ENCODE measurements at places on chromosomes 1 and 21. TPM values are rescaled to one million over a fixed set of nuclear protein-coding genes. Genes with fewer than 3 reads are reported as not detected.

Gene LRRC40
- 20.6 TPM for total RNA-seq

GRCh38 chr1:105373681-105374080, 1624.0 kb downstream of the AMY1C start:
- H3K27me3 ChIP-seq = no peaks in the 10 kb centered on the region
- no peak overlapping the region for H3K27ac ChIP-seq
- H3K36me3 ChIP-seq = no peaks in the 10 kb centered on the region

- H3K4me3 ChIP-seq = no peak overlapping the region
- no peak overlapping the region for H3K27ac ChIP-seq
- H3K4me1 ChIP-seq = no peaks in the 10 kb centered on the region
- DNase-seq = no peak
- H3K36me3 ChIP-seq = no peaks in the 10 kb centered on the region
Observed at GRCh38 chr21:28489821-28490350, 502.8 kb downstream of the LTN1 start.

GRCh38 chr1:226679262-226679661, 59.8 kb downstream of the ITPKB start:
- DNase-seq = no peak
- H3K27me3 ChIP-seq = no peaks in the 10 kb centered on the region
- no peaks in the 10 kb centered on the region for H3K36me3 ChIP-seq
- no peak overlapping the region for H3K27ac ChIP-seq
- peaks cover 18% of the 10 kb centered on the region for H3K4me1 ChIP-seq
- H3K4me3 ChIP-seq = no peak overlapping the region

GRCh38 chr1:213979751-213980586, 7.8 kb upstream of the PROX1 start:
- no peaks in the 10 kb centered on the region for H3K36me3 ChIP-seq
- H3K27me3 ChIP-seq = peaks cover 13% of the 10 kb centered on the region
- no peak overlapping the region for H3K4me3 ChIP-seq
- peaks cover 27% of the 10 kb centered on the region for H3K4me1 ChIP-seq

DNA sequence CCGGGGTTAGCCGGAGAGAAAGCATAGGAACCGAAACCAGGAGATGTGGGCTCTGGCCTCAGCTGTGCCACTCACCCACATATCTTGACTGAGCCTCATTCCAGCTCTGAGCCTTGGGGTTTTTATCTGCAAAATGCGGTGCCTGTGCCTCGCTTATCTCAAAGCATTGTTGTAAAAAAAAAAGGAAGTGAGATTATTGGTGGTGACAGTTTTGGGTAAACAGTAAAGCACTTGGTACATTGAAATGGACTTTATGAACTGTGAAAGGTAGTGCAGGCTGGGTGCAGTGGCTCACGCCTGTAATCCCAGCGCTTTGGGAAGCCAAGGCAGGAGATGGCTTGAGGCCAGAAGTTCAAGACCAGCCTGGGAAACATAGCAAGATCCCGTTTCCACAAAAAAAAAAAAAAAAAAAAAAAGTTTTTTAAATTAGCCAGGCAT, 3.8 kb downstream of the PTAFR start:
- no peaks in the 10 kb centered on the region for H3K36me3 ChIP-seq
- no peaks in the 10 kb centered on the region for H3K4me1 ChIP-seq
- no peak overlapping the region for H3K27ac ChIP-seq

Gene CRNN
- total RNA-seq = not detected

Gene RUNX3
- total RNA-seq = not detected

Gene SYNC
- total RNA-seq = 6.5 TPM

- no peak overlapping the region for H3K27ac ChIP-seq
- H3K36me3 ChIP-seq = no peaks in the 10 kb centered on the region
- H3K27me3 ChIP-seq = no peaks in the 10 kb centered on the region
Observed at GRCh38 chr1:162185314-162186025, 116.0 kb downstream of the NOS1AP start.

- H3K36me3 ChIP-seq = peaks cover 4% of the 10 kb centered on the region
- peaks cover 10% of the 10 kb centered on the region for H3K4me1 ChIP-seq
- DNase-seq = peak; percentile 15
- no peak overlapping the region for H3K4me3 ChIP-seq
- no peak overlapping the region for H3K27ac ChIP-seq
- no peaks in the 10 kb centered on the region for H3K27me3 ChIP-seq
Observed at GRCh38 chr1:37561133-37562132, 4.7 kb downstream of the DNALI1 start.

DNA sequence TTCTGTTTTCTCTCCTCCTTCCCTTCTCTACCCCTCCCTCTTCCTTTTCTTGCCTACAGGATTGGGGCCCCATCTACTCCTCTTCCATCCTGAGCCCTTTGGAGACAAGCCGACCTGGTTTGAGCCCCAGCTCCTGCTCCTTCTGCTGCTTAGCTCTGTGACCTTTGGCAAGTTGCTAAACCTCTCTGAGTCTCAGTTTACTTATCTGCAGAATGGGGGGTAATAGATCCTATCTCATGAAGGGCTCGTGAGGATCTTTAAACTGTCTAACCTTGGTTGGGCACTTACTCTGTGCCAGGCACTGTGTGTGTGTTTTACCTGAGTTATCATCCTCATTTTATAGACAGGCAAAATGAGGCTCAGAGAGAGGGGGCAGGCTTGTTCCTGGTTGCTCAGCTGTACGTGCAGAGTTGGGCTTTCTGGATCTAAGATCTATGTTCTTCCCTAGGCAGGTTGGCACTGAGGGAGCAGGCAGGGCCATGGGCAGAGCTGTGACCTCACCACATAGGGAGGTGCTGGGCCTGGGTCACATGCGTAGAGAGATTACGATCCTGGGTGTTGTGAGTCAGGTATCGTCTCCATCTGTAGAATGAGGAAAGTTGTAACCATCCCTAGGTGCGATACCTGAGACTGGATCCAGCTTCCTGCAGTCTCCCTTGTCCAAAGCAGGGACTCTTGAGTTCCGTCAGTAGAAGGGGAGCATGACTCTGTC, 58.5 kb downstream of the FOXO6 start:
- DNase-seq = no peak
- H3K27me3 ChIP-seq = no peaks in the 10 kb centered on the region

Gene HOOK1
- total RNA-seq = not detected
